Islet precursor cell (in vitro differentiated cells): ENCODE measurements at places on chromosomes 7 and 10.
A peak's percentile ranks its signal among the peaks of the same experiment; 100 is the strongest.

GRCh38 chr7:50656141-50656895, 91.1 kb upstream of the DDC start:
- peak; percentile 43 for DNase-seq

DNA sequence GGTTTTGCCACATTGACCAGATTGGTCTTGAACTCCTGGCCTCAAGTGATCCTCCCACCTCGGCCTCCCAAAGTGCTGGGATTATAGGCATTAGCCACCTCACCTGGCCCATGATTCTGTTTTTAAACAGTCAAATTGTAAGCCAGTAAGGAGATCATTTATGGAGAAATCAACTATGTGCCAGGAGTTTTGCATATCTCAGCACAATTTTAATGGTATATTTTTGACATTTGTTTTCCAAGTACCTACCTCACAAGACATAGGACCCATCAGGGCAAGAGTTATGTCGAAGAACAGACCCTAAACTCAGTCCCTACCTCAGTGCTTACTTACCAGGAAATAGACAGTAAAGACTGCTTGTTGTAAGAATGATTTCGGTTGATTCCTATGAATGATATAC, 173.3 kb upstream of the TNS3 start:
- no peak for DNase-seq

- DNase-seq: no peak
These were observed 41.2 kb downstream of the PARD3 start for GRCh38 chr10:34773636-34774630.

- no peak for DNase-seq
These were observed 15.5 kb downstream of the CYTH3 start for GRCh38 chr7:6256677-6257535.

- no peak for DNase-seq
These were observed 619 bp upstream of the LMTK2 start for GRCh38 chr7:98105942-98106544.

- DNase-seq: no peak
These were observed 591.4 kb downstream of the PARD3 start for GRCh38 chr10:34223658-34224057.

GRCh38 chr10:78759456-78760120, 309.2 kb upstream of the ZMIZ1 start:
- no peak for DNase-seq

GRCh38 chr7:5596046-5596895, 172.6 kb upstream of the TNRC18 start:
- DNase-seq: peak; percentile 89

GRCh38 chr7:145951566-145951965, 165.0 kb upstream of the CNTNAP2 start:
- no peak for DNase-seq

GRCh38 chr10:68734349-68734748, 13.3 kb downstream of the CCAR1 start:
- no peak for DNase-seq
